ENCODE measurements at places on chromosomes 11 and 22. TPM values are rescaled to one million over a fixed set of nuclear protein-coding genes. Genes with fewer than 3 reads are reported as not detected.

Gene OR8G1
- not detected for total RNA-seq

Gene TAF1D
- 258 TPM for total RNA-seq

- DNase-seq, result no peak
Observed at GRCh38 chr11:133711545-133711944, 133.8 kb downstream of the SPATA19 start.

- DNase-seq, result no peak
Observed at GRCh38 chr22:48345631-48346030, 1482.0 kb downstream of the BRD1 start.

All from activated B cell treated with CpG ODN at 0.5 μM for 24 hours (primary cell).